ENCODE measurements at places on chromosomes 3 and 15. TPM values are rescaled to one million over a fixed set of nuclear protein-coding genes. Genes with fewer than 3 reads are reported as not detected.

- no peak for DNase-seq
These were observed 12.5 kb downstream of the LSAMP start for GRCh38 chr3:116432795-116433194.

- DNase-seq, result peak; percentile 43
These were observed 26.6 kb upstream of the SYNPR start for GRCh38 chr3:63251499-63251898.

DNA sequence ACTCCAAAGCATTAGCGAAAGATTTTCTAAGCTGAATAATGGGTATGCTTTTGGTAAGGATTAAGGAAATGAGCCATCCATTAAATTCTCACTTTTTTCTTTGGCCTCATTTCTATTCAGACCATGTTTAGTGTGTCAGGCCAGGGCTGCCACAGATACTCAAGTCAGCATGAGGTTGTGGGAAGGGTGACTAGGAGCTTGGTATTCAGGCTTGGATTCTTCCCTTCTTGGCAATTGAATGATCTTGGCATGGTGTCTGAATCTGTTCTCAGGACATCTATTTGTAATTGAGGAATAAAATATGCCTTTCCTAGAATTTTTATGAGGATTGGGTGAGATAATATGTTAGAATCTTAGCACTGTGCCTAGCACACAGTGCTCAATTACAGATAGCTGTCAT, 11.2 kb downstream of the CCNB2 start:
- DNase-seq, result no peak

DNA sequence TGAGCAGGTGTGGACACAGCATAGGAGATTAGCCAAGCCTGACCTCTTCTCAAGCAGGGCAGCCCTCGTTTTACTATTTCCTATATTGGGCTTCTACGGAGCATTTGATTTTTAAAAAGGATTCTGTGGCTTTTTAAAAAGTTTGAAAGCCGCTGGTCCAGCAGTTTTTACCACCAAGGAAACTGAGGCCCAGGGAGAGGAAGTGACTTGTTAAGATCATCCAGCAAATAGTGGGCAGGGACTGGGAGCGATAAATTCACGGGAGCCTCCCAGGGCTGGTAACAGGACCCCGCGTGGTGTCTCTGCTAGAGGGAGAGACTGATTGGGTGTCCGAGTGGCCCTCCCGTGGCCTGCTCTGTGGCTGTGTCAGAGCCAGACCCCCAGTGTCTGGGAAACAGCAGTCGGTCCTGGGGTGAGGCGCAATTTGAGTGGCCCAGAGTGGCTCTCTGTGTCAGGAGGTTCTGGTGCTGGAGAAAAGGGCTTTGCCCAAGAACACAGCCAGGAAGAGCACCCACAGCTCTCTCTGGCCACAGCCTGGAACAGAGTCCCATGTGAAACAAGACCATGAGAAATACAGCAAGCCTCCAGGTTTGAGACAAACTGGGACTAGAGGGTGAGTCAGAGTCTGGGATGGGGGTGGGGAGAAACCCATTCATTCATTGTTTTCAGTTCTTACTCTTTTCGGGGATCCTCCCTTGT, 4.2 kb downstream of the FURIN start:
- DNase-seq, result peak; percentile 84

DNA sequence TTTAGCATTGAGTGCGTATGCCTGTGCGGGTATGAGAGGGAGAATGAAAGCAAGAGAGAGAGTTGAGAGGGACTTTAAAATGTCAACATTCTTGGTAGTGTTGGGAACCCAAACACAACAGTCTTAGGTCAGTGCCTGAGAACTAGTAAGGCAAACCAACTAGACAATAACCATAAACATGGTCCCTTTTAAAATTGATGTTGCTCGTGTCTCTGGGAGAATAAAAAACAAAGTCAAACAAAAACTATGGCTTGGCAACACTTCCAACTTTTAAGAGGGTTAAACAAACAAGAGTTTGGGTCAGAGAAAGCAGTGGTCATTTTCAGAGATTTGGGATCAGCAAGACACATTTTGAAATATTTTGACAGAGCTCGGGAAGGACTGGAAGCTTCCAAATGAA, 146.7 kb upstream of the THBS1 start:
- no peak for DNase-seq

- no peak for DNase-seq
These were observed 23.3 kb downstream of the CLDN18 start for GRCh38 chr3:138033202-138033691.

GRCh38 chr15:77783636-77784035, 150.9 kb upstream of the LINGO1 start:
- no peak for DNase-seq

- no peak for DNase-seq
These were observed 21.6 kb downstream of the CHAC1 start for GRCh38 chr15:40974879-40975278.

DNA sequence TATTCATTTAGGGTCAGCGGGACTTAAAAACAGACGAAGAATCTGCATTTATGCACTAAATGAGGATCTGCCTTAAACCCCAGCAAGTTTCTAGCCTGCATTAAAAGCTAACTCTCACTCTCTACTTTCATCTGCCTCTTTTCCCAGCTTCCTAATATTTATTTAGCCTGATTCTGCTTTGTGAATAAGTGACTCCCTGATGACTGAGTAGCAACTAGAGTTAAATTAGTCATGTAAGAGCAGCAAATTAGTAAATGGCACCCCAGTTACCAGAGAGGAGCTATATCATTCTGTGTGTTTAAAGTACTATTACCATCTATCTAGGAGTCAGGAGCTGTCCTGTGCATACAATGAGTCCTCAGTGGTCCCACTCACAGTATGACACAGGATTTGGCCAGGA, 391.0 kb upstream of the RORA start:
- DNase-seq, result no peak

DNA sequence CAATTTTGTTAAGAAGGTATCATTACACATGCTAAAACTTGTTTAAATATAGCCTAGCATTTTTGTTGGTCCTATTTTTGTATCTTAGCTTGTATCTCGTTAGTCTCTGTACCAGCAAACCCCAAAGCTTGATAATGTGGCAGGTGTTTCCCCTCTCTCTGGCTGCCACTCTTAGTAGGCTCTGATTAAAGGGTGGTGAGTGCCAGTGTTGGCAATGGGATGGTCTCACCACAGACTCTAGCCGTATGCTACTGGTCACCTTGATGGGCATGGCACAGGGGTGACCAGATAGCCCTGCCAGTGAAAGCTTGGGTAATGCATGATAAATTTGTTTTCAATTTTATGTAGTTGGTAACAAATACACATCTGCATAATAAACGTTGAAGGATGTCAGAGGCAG, 188.3 kb downstream of the CFAP20DC start:
- DNase-seq, result no peak

GRCh38 chr3:38478901-38479300, 17.2 kb upstream of the EXOG start:
- DNase-seq, result no peak

DNA sequence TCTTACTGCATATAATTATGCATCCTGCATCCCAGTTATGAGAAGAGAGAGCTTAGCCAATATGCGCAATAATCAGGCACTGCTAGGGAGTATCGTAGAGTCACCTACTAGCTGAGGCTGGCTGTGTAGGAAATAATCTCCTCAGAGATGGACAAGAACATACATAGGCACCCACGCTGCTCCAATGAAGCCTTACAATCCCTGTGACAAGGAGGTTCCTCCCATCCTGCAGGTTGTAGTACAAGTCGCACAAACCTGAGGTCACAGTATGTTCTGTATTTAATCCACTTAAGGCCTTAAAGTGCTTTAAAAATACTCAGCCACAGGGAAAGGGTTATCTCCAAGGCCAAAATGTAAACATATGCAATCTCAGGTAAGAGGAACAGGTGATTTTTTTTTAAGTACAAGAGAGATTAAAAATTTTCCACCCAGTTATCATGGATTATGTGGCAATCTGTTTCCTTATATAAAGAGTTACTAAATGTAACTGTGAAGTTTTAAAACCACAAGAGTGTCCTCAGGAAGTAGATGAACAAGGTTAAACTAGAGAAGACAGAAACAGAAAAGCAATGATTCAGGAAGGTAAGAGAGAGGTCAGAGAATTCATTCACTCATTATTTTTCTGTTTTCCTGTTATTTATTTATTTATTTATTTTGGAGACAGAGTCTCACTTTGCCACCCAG, 7.5 kb upstream of the COLQ start:
- DNase-seq, result no peak

DNA sequence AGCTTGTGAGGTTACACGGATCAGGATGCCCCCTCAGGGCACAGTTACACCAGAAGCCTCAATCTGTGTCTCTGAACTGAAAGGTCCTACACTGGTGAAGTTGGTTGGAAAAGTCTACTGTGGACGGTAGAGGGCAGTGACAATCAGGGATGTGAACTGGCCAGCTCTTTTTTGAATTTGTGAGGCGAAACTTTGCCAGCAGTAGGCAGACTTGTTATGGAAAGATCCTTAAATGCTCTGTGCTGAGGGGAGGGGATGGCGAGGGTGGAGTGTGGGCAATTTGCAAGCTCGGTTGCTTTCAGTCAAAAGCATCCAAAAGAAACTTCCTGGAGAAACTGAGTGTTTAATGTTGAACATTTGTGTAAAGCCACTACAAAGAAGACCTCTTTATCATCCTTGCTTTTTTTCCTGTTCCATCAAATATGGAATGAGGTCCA, 127.4 kb upstream of the ABHD17C start:
- DNase-seq, result peak; percentile 82

DNA sequence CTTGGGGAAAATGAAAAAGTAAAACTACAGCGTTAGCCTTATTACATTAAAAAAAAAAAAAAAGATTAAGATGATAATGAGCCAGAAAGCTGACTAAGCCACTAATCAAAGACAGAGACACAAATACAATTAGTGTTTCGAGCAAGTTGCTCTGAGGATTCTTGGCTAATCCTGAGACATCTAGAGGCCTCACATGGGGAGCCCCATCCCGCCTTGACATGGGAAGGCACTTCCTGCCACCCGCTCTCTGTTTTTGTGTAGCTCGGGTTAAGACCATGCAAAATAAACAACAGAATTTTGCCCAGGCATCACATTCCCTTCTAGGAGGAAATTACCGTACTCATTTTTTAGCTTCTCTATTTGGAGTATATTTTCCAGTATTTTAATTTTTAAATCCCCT, 15.3 kb downstream of the HESX1 start:
- DNase-seq, result no peak

- peak; percentile 81 for DNase-seq
These were observed 63.9 kb downstream of the TMCC1 start for GRCh38 chr3:129829640-129830039.

DNA sequence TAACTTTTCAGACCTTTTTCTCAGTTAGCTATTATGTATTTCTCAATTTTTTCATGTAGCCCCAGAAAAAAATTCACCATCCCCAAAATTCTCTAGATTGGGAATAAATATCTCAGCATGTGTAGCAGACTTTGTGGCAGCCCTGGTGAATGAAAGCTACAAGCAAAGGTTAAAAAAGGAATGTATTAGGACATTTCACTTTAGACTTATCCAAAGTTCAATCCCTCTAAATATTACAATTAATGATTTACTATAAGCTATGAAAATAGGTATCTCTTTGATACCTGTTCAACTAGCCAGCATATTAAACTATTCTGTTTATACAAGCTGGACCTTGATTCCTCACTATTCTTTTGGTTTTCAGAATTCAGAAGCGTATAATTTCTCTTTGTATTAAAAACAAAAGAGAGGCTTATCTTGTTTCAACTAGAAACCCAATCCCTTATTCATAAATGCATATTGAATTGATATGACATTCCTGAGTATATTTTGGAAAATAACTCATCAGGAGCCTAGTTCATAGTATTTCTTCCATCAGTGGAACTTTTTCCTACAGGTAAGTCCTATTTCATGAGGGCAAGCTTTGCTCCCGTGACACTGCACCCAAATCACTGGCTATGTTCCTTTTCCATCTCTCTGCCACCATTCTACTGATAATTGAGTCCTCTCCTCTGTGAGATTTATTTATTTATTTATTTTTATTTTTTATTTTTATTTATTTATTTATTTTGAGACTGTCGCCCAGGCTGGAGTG, 38.0 kb downstream of the WDR72 start:
- DNase-seq, result no peak

DNA sequence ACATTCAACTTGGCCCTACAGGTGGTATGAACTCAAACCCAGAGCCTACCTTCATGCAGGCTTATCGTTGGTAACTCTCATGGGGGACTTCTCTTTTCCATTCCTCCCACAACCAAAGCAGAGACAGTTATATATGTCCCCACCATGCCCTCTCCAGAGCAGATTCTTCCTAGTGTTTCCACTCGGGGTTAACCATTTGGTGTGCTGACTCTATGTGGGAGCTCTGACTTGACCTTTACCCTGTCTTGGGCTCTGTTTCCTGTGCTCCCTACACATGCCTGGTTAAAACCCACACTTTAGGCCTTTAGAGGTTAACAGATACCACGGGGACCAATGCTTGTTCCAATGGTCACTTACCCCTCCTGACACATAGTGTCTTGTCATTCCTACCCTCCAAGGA, 80.7 kb downstream of the FSIP1 start:
- no peak for DNase-seq

DNA sequence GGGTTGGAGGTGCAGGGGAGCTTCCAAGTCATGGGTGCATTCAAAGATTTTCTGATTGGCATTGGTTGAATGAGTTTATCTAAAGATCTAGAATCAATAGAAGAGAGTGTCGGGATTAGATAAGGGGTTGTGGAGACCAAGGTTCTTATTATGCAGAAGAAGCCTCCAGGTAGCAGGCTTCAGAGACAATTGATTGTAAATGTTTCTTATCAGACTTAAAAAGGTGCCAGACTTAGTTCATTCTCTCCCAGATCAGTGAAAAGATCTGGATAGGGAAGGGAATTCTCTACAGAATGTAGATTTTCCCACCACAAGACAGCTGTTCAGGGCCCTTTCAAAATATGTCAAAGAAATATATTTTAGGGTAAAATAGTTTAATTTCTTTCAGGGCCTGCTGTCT, 129.5 kb downstream of the LIPC start:
- DNase-seq, result no peak

The HIGD2B gene
- total RNA-seq, result not detected

The PPARG gene
- total RNA-seq, result 14.5 TPM

The NRG4 gene
- total RNA-seq, result not detected

The MESP2 gene
- 0.13 TPM for total RNA-seq

The GABRB3 gene
- 1.4 TPM for total RNA-seq

The BMF gene
- 1.4 TPM for total RNA-seq

The DUOXA2 gene
- total RNA-seq, result not detected

The ACKR4 gene
- under 0.01 TPM for total RNA-seq

The MYO5C gene
- 17.8 TPM for total RNA-seq

The GPR87 gene
- total RNA-seq, result 64.5 TPM

The LAMB2 gene
- total RNA-seq, result 174 TPM

The WDR72 gene
- 0.13 TPM for total RNA-seq

Data from bronchial epithelial cell (primary cell).